Activated naive CD4-positive, alpha-beta T cell treated with anti-CD3 and anti-CD28 coated beads, Interleukin-2, amount 50 U/mL, for 16 hours (primary cell): ENCODE measurements at places on chromosomes 3 and 15.
A peak's percentile ranks its signal among the peaks of the same experiment; 100 is the strongest.

- DNase-seq, result no peak
Measured at GRCh38 chr15:35445891-35446290, 100.1 kb downstream of the DPH6 start.

DNA sequence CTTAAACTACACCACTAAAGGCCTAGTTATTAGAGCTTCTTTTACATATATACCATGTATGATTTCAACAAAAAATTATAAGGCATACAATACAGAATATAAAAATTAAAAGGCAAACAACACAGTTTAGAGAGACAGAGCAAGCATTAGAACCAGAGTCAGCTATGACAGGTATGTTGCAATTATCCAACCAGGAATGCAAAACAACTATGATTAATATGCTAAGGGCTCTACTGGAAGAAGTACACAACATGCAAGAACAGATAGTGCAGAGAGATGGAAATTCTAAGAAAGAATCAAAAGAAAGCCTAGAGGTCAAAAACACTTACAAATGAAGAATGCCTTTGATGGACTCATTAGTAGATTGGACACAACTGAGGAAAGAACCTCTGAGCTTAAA lies 39.6 kb downstream of the CCDC54 start:
- no peak for DNase-seq

DNA sequence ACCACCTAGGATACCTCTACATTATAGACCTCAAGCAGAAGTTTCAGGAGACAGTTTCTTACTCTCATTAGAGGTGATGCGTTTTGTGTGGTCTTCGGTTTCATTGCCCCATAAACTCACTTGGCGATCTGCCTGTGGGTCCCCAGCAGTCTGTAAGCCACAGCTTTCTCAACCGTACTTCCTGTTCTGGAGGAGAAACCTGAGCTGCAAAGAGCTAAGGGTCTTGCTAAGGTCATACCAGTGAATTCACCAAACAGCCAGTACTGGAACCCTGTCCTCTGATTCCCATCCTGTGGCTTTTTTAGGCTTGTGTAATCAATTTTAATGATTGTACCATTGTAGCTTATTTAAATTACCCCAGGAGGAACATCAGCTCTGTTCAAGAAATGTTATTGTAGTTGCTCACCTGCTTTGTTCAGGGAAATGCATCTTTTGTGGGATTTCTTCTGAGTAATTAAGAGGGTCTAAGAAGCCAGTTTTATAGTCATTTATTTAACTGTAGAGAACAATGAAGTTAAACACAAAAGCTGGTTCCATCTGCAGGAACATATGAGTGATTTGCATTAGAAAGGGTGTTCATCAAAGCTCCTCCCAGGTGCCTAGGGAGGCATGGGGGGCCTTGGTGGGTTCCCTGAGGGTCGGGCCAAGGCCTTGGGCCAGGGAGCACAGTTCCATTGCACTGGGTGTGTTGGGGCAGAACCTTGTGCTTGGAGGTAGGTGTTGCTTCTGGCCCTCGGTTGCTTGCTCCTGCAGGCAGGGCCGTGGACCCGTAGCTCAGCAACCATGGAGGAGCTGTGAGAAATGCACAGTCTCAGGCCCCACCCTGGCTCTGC lies 69.6 kb downstream of the APBA2 start:
- DNase-seq, result no peak

DNA sequence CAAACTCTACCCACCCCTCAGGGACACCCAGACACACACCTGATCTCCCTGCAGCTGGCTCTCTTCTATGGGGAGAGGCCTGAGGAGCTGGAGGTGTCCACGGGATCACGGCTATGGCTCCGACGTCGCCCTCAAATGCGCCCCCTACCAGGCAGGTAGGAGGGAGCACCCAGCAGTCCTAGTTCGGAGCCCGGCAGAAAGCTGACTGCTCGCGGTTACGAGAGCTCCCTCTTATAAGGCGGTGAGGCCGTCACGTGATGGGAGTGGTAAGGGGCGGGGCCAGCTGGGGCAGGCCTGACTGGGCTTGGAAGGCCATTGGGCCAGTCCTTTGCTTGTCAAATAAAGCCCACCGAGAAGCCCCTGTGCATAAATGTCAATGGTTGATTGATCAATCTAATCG lies at the start of gene PRR20G:
TSS of gene PRR20G (minus strand) at position 207 of the 400 bp plus-strand sequence. CDS start 681 bp downstream, outside the sequence.
- DNase-seq, result no peak

DNA sequence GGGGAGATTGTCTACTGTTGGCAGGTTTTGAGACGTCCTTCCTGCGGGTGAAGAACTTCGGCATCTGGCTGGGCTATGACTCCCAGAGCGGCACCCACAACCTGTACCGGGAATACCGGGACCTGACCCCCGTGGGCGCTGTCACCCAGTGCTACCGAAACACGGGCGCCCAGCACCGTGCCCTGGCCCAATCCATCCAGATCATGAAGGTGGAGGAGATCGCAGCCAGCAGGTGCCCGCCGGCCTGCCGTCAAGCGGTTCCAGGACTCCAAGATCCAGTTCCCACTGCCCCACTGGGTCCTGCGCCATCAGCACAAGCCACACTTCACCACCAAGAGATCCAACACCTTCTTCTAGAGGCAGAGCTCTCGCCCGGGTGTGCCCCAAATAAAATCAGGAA lies 194.9 kb upstream of the EPHA6 start:
- DNase-seq, result no peak

DNA sequence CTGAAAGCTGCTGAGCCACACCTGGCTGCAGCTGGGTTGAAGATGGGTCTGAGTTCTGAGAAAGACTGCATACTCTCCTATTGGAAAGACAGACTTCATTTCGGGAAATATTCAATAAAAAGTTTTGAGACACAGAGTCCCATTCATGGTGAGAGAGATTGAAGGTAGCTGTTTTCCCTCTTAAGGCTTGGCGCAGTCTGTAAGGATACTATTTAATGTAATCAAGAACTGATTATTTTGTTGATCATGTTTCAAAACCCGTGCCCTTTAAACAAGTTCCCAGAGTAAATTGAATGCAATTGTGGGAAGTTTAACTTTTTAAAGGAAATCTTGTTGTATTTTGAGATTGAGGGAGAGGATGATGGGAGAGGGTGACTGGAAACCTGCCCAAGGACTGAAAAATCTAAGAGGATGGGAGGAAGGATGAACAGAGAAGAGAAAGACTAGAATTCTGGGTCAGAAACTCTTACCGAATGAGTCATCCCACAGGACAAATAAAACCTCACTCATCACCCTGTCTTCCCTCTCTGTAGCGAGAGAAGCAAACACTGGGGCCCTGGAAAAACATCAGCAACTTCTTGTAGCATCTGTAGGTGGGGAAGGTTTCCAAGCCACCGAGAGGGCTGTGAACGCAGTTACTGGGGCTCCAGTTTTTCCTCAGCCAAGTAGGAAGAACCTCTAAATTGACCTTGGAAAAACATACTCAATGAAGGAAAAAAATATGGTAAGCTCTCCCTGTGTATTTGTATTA lies 193.2 kb upstream of the TPRG1 start:
- DNase-seq, result no peak

GRCh38 chr15:100131321-100132224 lies 210.2 kb downstream of the ADAMTS17 start:
- DNase-seq, result peak; percentile 49

DNA sequence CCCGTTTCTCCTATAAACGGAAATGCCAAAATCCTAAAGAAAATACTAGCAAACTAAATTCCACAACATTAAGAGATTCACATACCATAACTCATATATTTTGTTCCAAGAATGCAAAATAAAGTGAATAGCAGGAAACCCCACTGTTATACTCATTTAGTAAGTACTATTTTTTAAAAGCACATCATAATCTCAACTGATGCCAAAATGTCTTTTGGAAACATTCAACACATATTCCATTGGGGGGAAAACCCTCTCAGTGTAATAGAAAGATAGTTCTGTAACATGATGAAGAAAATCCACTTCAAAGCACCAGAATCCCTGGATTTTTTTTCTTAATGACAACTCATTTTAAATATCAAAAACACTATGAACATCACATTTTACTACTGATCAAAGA lies 93.0 kb upstream of the EIF1B start:
- DNase-seq, result no peak

DNA sequence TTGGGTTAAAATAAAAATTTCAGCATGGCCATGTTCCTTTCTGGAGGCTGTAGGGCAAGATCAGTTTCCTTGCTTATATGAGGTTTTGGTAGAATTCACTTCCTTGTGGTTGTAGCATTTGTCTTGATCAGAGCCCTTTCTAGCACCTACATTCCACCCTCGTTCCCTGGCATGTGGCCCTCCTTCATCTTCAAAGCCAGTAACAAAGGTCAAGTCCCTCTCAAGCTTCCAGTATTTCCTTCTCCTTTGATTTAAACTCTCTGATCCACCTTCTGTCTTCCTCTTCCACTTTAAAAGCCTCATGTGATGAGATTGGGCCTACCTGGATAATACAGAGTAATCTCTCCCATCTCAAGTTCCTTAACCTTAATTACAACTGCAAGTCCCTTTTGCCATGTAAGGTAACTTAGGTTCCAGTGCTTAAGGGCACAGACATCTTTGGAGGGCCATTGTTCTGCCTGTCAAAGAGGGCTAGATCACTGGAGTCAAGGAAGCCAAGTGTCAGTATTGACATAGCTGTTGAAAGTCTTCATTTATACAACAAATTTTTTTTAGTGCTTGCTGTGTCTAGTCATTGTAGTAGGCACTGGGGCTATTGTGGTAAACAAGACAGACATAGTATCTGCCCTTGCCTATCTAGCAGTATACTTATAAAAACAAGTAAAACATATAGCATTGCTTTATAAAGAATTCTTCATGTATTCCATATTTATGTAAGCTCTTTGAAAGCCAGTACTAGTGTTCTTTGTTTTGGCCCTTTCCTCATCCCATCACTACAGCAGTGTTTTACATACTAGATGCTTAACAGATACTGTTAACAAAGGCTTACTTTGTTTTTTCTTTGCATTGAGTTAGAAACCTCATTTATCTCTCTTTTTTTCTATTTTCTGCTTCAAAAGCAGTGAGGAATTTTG lies 40.7 kb downstream of the GLCE start:
- no peak for DNase-seq

GRCh38 chr15:71079208-71080044 lies 35.8 kb upstream of the THSD4 start:
- no peak for DNase-seq
